ENCODE measurements at places on chromosomes 2 and 18.

- peak; percentile 30 for DNase-seq
Observed at GRCh38 chr2:37634914-37635503, 36.4 kb downstream of the CDC42EP3 start.

- DNase-seq, result peak; percentile 62
Observed at GRCh38 chr18:80171054-80171872, 62.2 kb downstream of the ADNP2 start.

DNA sequence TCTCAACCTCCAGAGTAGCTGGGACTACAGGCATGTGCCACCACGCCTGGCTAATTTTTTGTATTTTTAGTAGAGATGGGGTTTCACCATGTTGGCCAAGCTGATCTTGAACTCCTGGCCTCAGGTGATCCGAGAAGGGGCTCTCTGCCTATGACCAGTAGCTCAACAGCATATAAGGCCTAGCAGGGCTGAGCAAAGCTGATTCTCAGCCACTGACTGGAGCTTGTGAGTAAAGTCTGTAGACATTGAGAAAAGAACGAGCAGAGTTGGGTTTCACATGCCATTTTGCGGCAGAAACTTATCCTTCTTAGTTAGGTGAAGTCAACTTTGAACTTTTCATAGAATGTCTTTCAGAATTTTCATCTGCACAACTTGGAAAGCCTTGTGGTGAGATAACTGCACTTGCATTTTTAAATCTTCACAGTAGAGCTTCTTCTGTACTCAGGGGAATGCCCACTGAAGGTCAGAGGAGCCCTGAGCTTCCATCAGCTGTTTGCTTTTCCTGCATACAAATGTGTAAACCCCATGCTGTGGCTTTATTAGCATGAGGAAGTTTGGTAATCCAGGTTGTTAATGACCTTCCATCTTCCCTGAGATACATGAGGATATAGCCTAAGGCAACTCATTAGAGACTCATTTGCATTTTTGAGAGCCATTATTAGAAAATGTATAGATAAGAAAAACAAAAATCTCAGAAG lies 602.4 kb downstream of the METTL4 start:
- no peak for DNase-seq

DNA sequence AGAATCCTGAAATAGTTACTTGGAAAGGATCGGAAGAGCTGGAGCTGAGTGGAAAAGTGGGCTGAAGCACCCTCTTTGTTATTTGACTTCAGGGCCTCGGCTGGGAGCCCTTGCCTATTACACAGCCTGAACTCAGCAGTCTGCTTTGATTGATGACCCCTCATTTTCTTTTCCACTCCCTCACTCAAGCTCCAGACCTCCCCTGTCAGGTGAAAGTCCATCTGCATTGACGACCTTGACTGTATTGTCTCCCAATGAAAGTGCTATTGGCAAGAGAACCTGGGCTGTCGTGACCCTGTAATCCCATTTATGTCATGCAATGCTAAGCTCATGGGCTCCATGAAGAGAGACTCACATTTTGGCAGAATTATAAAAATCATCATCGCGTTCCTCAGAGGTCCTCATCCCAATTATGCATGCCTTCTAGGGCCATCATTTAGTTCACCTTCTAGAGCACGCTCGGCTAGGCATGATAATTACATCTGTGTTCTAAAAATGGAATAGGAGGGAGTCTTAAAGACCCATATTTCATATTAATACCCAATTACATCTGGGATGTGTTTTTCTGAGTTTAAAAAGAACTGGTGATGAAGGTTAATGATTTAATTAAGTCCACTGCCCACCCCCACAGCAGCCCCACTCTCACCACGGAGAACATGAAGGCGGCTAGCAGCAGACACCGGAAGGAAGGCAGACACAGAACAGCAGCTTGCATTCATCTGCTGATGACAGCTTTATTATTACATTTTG lies 472.5 kb downstream of the PID1 start:
- no peak for DNase-seq

GRCh38 chr2:72023678-72024390 lies 123.8 kb downstream of the CYP26B1 start:
- DNase-seq, result peak; percentile 10

GRCh38 chr2:160034396-160034795 lies 28.0 kb downstream of the PLA2R1 start:
- no peak for DNase-seq

DNA sequence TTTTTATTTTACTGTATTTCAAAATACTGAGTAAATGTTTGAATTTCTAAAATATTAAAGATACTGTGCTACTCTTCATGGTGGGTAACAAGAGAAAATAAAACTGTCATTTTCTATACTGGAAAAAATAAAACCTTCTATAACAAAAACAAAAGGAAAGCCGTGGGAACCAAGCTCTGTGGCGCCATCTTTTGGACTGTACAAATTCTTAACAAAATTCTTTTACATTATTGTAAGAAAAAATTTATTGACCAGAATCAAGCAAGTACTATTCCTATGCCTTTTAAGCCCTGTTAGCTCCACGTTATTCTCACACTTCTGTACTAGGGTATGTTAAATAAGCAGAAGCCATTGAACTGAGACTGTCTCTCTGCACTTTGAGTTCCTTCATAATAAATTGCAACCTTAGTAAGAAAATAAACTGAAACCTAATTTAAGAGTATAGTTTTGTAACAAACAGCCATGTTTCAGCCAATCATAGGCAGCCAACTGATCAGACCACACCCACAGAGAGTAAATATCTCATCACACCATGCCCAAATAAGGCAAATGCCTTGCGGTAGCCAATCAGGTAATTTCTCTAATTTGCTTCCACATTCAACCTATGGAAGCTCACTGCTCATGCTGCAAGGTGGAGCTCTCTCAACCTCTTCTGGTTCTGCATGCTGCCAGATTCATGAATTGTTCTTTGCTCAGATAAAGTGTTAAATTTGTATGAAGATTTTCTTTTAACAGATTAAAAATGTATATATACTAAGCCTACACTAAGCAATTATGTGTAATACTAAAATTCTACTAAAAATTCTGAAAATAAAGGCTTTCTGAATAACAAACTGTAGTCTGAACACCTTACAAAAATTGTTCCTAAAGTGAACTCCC lies 42.2 kb downstream of the HIBCH start:
- no peak for DNase-seq

DNA sequence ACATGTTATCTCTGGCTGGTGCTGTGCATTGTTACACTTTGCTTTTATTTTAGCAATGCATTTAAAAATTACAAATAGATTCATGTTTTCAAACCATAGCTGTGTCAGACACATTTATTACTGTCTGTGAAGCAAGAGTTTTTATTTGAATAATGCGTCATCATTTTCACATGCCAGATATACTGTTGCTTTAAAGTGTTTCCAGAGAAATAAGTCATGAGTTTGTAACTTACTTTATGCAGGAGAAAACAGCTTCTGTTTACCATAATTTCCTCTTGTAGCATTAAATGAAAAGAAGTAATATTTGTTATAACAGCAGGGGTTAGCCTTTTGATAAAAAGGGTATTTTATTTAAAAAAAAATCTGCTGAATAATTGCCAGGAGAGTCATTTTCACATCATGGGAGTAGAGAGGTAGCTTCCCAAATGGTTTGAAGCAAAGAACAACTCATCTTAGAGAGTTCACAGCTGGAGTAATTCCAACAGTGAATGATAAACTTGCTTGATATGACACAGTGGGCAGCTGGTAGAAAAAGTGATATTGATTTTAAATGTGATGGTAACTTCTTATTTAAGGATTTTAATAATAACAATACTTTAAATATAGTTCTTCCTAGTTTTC lies 1274.5 kb upstream of the CRIM1 start:
- DNase-seq, result no peak
